ENCODE measurements at places on chromosomes 16 and 17.

DNA sequence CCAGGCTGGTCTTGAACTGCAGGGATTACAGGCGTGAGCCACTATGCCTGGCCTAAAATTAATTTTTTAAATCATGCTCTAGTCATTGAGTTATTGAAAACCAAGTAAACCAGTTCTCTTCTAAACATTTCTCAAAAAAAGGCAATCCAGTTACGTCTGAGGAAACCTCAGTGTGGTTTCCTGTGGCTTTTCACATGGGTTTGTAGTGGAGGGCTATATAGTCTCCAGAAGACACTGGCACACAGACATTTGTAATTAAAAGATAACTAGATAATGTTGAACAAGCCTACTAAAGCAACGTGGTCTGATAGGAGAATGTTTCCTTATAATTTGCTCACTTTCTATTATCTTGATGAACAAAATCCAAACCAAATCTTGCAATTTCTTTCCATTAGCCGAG, 5.2 kb upstream of the TOB1 start:
- no peak for DNase-seq

DNA sequence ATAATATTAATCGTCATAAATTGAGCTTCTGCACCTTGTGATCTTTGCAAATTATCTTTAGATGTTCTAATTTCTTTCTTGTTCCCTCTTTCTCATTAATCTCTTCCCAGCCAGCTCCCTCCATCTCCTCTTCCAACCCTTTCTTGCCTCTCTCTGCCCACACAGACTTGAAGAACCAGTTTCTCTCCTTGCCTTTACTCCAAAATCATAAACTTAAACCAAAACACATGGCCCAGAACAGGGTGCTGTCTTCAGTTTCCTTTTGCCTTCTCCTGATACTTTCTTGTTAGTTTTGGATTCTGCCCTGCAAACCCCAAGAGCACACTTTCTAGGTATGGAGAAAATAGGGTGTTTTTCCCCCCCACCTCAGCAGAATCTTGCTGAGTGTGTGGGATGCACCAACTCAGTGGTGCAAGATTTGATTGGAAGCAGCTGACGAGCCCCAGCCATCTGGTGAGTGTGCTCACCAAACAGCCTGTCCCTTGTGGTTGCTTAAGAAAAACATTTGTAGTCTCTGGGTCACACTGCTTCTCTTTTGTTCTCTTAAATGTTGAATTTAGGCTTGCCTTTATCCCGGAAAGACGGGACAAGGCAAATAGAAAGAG, 175.8 kb upstream of the MAF start:
- DNase-seq: no peak

- DNase-seq: no peak
Observed at GRCh38 chr17:45581860-45582259, 91.3 kb upstream of the PLEKHM1 start.

- DNase-seq: no peak
Observed at GRCh38 chr17:63961355-63962212, 11.1 kb downstream of the SCN4A start.

- DNase-seq: no peak
Observed at GRCh38 chr17:82061047-82061925, 4.3 kb downstream of the DUS1L start.

- no peak for DNase-seq
Observed at GRCh38 chr17:74444406-74444805, 12.5 kb downstream of the GPRC5C start.

GRCh38 chr17:57395721-57396321, 139.5 kb downstream of the MSI2 start:
- DNase-seq: no peak

- no peak for DNase-seq
Observed at GRCh38 chr17:81470270-81470943, 42.2 kb downstream of the ACTG1 start.

- no peak for DNase-seq
Observed at GRCh38 chr17:13561606-13562270, 40.0 kb downstream of the HS3ST3A1 start.

- no peak for DNase-seq
Observed at GRCh38 chr17:8695241-8695640, 49.4 kb downstream of the CCDC42 start.

GRCh38 chr17:78374631-78375274, 3.7 kb upstream of the PGS1 start:
- no peak for DNase-seq

DNA sequence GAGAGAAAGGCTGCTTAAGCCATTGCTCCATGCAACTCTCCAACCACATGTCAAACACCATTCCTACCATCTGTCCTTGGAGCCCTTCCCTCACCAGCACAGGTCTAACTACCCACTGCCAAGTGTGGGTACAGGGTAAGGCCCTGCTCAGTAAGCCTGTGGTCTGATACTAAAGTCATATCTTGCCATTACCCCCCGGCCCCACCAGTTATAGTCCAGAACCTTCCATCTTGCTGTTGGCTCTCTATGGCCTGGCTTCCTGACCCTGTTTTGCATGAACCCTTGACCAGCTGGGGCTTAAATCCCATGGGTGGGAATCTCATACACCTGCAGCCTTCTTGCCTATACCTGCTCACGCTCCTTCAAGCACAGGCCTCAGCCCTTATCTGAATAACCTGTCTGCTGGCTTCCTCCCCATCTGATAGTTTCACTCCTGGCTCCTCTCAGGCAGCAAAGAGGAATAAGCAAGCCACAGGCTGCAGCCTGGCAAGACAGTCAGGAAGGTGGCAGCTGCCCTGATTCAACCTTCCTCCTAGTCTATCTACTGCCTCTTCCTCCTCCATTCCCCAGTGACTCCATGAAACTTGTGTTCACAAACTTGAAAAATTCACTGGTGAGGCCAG, 64.1 kb downstream of the ZFHX3 start:
- DNase-seq: no peak

DNA sequence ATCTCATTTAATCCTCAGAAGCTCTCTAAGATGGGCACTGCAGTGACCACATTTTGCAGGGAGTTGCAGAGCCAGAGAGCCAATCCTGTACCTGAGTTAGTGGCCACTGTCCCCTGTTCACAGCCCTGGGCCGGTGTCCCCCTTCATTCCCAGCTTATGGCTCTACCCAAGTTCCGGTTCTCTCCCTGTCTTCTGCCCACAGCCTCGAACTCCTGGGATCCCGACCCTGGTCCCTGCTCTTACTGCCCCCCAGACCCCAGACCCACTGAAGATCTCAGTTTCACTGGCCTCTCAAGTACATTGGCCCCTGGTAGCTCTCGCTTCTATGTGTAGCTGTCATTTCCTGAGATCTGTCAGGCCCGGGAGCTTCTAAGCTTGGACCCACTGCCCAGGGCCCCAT, 12.2 kb downstream of the ASGR2 start:
- DNase-seq: no peak

DNA sequence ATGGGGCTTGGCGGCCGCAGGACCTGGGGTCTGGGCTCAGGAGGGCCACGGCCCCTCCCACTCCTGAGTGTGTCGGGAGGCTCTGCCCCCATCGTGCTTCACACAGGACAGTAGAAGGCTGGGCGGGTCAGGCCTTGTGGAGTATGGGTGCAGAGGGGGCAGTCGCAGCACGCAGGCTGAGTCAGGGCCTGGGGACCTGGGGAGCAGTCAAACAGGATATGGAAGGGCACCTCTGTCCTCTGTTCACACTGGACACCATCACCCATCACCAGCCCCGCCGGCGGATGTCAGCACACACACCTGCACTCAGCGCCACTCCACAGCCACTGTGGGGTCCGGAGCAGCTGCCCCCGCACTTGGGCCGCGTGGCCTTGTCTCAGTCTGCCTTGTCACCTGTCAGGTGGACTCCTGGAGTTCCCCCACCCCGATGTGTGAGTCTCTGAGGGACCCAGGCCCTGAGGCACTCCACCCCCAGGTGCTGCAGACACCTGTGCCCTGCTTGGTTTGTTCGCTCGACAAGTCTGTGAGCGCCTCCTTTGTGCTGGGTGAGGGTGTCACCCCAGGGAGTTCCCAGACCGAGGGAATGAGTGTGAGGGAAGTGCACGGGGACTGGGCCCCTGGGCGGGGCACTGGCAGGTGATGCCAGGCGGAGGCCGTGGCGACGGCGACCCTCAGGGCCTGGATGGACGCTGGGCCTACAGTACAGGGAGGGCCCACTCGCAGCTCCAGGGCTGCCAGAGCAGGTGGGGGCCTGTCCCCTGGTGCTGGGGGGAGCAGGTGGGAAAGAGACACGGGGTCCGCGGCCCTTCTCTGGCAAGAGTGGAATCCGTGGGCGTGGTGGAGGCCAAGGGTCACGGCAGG, 31.7 kb downstream of the ZFPM1 start:
- no peak for DNase-seq

DNA sequence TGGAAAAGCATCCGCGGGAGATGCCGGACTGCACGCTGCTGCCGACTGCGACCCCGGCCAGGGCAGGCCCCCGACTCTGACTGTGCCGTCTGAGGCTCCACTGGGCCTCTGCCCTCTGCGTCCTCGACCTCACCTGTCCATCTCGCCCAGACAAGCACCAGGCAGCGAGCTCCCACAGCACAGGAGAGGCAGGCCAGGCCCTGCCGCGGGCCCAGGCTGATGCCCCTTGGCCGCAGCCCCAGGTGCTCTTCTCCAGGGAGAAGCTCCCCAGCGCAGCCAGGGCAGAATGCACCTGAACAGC, 98.1 kb upstream of the DNAH17 start:
- no peak for DNase-seq

DNA sequence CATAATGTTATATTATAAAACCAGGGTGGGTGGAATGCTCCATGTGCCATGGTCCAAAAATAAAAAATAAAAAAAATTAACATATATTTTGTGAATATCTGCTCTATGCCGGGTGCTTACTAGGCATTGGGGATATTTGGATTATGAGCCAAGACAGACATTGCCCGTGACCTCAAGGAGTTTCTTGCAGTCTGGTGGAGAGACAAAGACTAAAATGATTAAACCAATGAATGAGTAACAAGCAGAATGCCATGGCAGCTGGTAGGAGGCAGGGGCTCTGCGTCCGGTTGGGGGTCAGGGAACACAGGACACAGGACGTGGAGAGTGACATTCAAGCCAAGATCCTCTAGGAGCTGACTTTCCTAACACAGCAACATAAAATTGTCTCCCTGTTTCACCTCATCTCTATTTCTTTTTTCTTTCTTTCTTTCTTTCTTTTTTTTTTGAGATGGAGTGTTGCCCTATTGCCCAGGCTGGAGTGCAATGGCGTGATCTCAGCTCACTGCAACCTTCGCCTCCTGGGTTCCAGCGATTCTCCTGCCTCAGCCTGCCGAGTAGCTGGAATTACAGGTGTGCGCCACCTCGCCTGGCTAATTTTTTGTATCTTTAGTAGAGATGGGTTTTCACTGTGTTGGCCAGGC, 35.4 kb downstream of the RGS9 start:
- DNase-seq: no peak

DNA sequence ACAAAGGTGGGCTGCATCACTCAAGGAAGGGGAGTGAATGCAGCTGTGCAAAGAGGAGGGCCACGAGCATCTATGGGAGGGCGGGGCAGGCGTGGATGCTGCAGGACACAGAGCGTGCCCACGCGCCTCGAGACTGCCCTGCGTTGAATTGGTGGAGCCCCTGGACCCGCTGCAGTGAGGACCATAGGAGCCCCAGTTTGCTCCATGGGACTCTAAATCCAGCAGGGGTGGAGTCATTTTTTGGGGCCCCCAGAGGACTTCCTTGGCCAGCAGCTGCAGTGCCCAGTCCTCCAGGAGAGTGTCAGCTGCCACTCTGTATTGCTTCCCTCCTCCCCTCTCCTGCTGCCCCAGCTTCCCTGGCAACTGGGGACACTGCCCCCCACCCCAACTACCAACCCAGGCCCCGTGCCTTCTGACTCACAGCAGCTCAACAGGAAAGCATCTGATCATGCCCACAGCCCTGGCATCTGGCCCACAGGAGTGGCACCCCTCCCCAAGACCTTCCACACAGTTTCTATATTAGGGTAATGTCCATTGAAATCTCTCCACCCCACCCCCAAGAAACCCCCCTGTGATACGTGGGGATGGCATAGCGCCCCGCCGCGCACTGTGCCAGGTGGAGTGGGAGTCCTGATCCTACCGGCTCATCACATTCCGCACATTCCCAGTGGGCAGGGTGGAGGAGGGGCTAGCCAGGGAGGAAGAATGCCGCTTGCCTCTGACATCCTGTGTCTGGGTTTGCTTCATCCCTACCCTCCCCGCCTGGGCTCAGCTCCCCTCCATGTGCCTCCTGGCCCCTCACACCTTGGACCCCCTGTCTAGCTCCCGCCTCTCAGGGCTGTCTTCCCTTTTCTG, 27.8 kb upstream of the ITGA3 start:
- DNase-seq: no peak

GRCh38 chr17:76432712-76433336, 20.1 kb downstream of the UBE2O start:
- no peak for DNase-seq

- DNase-seq: no peak
Observed at GRCh38 chr17:21815352-21816063, 123.2 kb downstream of the KCNJ18 start.

GRCh38 chr17:2924211-2924610, 128.0 kb downstream of the RAP1GAP2 start:
- no peak for DNase-seq

DNA sequence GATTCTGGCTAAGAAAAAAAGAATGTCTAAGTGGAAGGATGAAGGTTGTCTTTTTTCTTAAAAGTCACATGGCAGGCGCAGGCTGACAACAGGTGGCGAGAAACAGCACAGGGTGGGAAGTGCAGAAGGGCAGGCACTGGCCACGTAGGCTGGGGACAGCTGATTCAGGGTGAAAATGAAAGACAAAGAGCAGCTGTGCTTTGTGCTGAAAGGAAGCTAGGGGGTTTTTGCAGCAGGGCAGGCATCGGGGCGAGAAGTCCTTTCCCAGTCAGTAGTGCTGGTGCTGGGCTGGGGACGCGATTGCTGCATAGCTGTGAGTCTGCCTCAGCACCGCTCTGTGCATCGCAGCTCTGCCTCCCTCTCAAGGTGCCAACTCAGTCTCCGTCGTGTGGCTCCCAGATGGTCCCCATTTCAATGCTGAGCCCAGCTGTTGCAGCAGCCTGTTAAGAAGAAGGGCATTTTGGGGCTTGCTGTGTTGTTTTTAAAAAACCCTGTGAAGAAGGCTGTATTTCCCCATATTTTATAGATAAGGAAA, 183.1 kb upstream of the CCL2 start:
- DNase-seq: no peak

GRCh38 chr16:11051879-11052808, 107.8 kb downstream of the CLEC16A start:
- no peak for DNase-seq

DNA sequence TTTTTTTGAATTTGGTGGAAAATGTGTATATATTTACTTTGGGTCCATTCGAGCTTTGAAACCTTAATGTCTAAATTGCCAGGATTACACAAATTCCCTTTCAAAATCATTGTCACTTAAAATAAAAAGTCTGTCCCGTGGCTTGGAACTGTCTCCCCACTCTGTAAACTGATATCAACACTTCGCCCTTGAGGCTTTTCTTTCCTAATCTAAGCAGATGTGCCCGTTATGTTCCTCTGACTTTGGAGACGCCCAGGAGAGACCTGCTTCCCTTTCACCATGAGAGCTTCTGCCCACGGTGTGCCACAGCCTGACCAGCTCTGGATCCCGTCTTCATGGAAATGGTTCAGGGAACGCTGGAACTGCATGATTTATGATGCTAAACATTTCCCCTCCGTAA, 151.3 kb downstream of the C16orf95 start:
- no peak for DNase-seq

All from NCI-H187 treated with DMSO at 0.1 percent for 48 hours (cell line).